ENCODE measurements at places on chromosomes 7 and 10. TPM values are rescaled to one million over a fixed set of nuclear protein-coding genes. Genes with fewer than 3 reads are reported as not detected.

DNA sequence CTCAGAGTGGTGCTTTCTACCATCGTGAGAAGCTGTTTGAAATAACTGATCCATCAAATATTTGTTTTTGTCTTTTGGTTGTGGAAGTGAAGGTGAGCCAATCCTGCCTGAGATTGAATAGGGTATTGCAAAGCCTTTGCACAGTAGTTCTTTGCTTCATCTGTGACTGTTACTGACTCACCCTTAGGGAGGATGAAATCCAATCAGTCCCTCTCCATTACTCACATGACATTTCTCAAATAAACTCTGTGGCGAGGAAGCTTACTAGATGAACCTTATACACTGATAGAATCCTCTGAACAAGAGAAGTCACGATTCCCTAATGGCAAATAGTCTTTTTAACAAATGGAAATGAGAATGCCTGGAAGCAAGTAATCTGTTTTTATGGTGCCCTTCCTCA, 31.9 kb downstream of the HEPACAM2 start:
- no peak for DNase-seq

SEPTIN14 gene
- not detected for total RNA-seq

ZNF503 gene
- 0.21 TPM for total RNA-seq

- DNase-seq: no peak
Measured at GRCh38 chr7:55570218-55570873, 2.0 kb downstream of the VOPP1 start.

GRCh38 chr7:144390481-144390880, 13.0 kb downstream of the NOBOX start:
- DNase-seq: no peak

DNA sequence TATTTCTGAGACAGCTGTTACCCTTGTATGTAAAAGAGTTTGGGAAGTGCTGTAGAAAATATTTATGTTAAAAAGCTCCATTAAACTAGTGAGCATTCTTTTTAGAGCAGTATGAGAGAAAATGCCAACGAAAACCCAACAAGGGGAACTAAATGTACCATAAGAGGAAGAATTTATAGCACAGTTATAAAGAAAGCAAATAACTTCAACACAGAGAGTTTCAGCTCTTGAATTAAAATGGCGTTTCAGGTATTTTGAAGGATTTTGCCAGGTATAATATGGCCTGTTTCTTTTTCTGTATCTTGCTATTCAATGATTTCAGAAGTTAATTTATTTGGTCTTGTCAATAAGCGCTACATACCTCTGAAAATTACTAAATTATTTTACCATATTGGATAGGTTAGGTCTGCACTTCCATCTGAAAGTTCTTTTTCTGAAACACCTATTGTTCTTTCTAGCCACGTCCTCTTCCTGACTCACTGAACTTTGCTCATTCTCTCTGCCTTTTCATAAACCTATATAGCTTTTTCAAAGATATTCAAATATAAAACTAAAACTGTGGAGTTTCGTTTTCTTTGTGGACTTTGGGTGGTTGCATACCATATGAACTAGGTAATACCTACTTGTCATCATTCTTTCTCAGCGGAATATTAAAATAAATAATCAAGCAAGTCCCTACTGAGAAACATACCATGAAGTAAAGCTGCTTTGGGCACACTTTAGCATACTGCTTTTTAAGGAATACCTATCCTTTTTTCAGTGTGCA, 136.1 kb downstream of the SEMA3A start:
- no peak for DNase-seq

- no peak for DNase-seq
Measured at GRCh38 chr10:60162631-60163030, 227.0 kb downstream of the ANK3 start.

GRCh38 chr10:119469846-119470245, 72.7 kb downstream of the RGS10 start:
- DNase-seq: no peak
